AG09309 (cell line): ENCODE measurements at places on chromosomes 2 and 18.

- DNase-seq, result no peak
Observed at GRCh38 chr2:75476761-75477160, 84.0 kb downstream of the EVA1A start.

DNA sequence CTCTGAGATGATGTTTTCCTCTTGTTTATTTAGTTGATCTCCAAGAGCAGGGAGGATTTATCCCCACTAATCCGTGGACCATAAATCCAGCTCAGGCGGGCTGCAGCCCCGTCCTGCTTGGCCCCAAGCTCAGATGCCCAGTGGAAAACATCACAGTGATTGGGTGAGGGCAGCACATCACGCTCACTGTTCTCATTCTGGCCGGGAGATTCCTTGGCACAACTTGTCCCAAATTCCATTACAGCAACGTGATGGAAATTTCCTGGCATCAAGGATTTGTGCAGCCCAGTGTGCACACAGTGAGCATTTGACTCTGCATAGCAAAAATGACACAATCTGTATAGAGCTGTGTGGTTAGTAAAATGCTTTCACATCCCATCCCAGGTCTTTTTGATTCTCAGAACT, 96.8 kb downstream of the VAPA start:
- DNase-seq, result peak; percentile 83

GRCh38 chr2:7132753-7133152, 215.5 kb downstream of the RNF144A start:
- DNase-seq, result no peak

- DNase-seq, result no peak
Observed at GRCh38 chr18:3479978-3480509, 30.1 kb downstream of the TGIF1 start.

- no peak for DNase-seq
Observed at GRCh38 chr2:144048631-144049060, 471.3 kb downstream of the ZEB2 start.

DNA sequence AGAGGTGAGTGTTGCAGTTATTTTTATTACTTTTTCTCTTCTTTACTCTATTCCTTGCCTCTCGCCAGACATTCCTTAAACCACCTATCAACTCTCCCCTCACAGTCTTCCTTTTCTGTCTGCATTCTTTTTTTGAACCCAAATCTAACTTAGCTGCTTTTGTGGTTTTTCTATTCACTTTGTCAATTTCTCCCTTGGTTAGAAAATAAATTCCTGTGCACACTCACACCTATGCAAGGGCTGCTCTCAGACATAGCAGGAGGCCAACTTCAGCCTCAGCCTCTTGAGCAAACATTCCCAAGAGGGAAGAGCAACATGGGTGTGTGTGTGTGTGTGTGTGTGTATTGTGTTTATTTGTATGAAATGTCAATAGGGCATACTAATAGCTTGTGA, 808.6 kb downstream of the RNF144A start:
- no peak for DNase-seq

DNA sequence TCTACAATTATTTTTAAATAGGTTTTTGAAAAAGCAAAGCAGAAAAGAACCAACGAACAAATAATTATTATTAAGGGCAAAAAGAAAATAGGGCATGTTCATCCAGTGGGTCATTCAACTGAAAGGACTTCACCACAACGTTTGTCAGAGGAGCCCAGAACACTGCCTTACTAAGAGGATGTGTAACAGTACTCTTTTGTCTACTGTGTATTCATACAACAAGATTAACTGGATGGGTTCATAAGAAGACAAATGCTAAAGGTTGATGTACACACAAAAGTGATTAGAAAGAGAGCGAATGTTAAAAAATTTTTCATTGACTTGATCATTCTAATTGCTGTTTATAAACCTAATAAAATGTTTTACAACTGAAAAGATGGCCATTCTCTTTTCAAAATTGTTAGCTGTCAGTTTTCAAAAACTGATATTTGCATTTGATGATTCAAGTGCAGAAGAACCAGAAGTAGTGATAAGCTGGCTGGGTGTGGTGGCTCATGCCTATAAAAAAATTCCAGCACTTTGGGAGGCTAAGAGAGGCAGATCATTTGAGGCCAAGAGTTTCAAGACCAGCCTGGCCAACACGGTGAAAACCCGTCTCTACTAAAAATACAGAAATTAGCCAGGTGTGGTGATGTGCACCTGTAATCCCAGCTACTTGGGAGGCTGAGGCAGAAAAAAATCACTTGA, 33.1 kb downstream of the MGAT4A start:
- DNase-seq, result no peak

GRCh38 chr2:196215376-196215775, 44.0 kb upstream of the STK17B start:
- DNase-seq, result no peak
